ENCODE measurements at places on chromosomes 4 and X.

GRCh38 chr4:98584265-98584664 is 74.1 kb downstream of the TSPAN5 start:
- DNase-seq: no peak

- DNase-seq: no peak
These were observed 217.6 kb upstream of the GALNT7 start for GRCh38 chr4:172950990-172951389.

GRCh38 chrX:10288373-10288975 is 131.7 kb downstream of the CLCN4 start:
- DNase-seq: no peak

DNA sequence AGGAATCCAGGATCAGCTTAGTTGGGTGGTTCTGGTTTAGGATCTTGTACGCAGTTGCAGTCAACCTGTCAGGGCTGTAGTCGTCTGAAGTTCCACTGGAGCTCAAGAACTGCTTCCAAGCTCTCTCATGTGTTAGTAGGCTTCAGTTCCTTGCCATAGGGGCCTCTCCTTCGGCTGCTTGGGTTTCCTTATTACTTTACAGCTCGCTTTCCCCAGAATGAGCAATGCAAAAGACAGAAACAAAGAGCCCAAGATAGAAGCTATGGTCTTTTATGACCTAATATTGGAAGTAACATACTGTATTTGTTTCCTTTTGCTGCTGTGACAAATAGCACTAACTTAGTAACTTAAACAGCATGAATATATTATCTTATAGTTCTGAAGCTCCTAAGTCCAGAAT is 51.7 kb downstream of the TIGD2 start:
- no peak for DNase-seq

GRCh38 chr4:106424426-106424825 is 55.8 kb upstream of the GIMD1 start:
- DNase-seq: no peak

GRCh38 chr4:151184523-151185458 is 85.4 kb downstream of the RPS3A start:
- DNase-seq: no peak

DNA sequence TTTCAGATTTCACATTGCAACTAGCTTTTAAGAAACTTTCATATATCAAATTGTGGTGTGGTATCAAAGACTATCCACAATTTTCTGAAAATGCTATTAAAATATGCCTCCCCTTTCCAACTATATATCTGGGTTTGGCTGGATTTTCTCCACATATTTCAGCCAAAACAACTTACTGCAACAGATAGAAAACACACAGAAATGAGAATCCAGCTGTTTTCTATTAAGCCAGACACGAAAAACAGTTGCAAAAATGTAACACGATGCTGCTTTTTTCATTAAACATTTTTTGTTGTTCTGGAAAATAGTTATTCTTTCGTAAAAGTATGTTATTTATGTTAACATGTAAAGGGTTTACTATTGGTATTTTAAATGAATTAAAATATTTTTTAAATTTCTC is 33.1 kb downstream of the DCTD start:
- no peak for DNase-seq

GRCh38 chr4:27594922-27595321 is 734.3 kb downstream of the STIM2 start:
- DNase-seq: no peak

- no peak for DNase-seq
These were observed 52.9 kb downstream of the PPP2R2C start for GRCh38 chr4:6419452-6420028.

DNA sequence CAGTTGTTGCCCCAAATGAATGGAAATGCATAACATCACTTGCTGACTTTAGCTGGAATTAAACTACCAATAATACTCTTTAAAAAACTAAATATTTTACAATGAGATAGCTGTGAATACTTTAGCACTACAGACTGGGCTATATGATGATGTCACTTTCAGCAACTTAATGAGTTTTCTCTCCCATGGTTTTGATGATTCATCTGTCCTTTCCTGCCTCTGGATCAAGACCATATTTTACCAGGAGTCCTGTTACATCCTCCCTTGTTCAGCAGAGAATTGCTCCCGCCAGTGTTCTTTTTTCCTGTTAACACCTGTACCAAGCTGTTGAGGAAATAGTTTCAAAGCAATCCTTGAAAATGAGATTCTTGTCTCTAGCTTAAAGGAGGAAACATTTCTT is 543.0 kb downstream of the SPRY1 start:
- DNase-seq: no peak
